ENCODE measurements at places on chromosomes 2 and 18.
A peak's percentile ranks its signal among the peaks of the same experiment; 100 is the strongest.

DNA sequence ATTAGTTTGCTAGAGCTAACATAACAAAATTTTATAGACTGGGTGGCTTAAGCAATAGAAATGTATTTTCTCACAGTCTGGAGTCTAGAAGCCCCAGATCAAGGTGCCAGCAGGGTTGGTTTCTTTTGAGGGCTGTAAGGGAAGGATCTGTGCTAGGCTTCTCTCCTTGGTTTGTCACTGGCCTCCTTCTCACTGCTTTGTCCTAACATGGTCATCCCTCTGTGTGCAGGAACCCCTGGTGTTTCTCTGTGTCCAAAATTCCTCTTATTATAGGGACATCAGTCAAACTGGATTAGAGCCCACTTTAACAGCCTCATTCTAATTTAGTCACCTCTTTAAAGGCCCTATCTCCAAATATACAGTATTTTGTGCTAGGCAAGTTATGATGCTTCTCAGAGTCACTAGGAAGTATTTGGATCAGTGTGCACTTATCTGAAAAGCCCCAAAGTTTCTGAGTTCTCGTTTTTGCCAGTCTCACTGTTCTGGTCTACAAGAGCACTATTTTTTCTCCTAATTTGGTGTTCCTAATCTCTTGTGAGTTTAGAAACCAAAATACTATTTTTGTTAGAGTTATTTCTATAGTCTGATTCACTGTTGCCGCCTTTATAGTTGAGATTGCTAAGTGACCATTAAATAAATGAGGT lies 29.0 kb downstream of the ZC3H6 start:
- DNase-seq, result no peak

- no peak for DNase-seq
Measured at GRCh38 chr2:173130496-173131465, 55.1 kb downstream of the MAP3K20 start.

DNA sequence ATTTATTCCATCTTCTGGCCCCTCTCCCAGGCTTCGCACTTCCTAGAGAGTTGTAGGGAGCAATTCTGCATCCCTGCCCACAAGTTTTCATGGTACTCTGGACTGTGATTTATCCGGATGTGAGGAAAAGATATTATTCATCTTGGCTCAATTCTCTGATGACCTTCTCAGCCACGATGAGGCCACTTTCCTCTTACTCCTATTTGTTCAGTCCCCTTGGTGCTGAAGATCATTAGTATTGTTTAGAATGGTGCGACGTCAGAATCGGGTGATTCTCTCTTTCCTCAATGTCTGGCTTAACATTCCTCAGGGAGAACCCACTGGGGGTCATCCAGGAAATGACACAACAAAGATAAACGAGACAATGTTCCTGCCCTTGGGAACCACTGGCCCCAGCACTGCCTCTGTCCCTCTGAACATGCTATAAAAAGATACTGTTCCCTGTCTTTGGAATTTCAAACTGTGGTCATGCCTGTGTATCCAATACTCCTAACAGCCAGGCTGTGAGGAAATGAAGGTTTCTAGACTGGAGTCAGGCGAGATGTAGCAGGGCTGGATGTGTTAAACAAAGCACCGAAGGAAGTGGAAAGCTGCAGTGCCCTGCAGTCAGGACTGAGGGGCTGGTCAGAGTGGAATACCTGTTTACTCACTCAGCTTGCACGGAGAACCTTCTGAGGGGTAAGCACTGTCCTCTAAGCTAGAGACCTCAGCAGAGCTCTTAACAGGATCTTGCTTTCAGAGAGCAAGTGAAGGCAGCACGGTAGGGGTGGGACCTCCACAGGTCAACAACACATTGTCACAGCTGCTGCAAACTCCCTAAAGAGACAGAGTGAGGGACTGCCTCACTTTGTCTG lies 12.9 kb upstream of the GLI2 start:
- no peak for DNase-seq

DNA sequence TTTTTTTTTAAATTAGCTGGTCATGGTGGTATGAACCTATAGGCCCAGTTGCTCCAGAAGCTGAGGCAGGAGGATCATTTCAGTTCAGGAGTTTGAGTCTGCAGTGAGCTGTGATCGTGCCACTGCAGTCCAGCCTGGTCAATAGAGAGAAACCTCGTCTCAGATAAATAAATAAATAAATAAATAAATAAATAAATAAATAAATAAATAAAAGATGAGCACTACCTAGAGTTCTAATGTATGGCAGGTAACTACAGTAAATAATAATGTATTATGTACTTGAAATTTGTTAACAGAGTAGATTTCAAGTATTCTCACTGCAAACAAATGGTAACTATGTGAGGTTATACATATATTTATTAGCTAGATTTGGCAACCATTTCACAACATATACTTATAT lies 697.9 kb upstream of the ID2 start:
- no peak for DNase-seq

- no peak for DNase-seq
Measured at GRCh38 chr2:111707700-111708099, 176.3 kb downstream of the ANAPC1 start.

GRCh38 chr2:15449556-15450236 lies 111.4 kb downstream of the NBAS start:
- DNase-seq, result no peak

- no peak for DNase-seq
Measured at GRCh38 chr2:226600184-226600583, 199.4 kb downstream of the IRS1 start.

GRCh38 chr18:47215554-47216138 lies 35.8 kb downstream of the SKOR2 start:
- peak; percentile 35 for DNase-seq

Data from inflammatory macrophage treated with lipopolysaccharide for 4 hours (primary cell).